ENCODE measurements at places on chromosomes 16 and 17. TPM values are rescaled to one million over a fixed set of nuclear protein-coding genes. Genes with fewer than 3 reads are reported as not detected.

DNA sequence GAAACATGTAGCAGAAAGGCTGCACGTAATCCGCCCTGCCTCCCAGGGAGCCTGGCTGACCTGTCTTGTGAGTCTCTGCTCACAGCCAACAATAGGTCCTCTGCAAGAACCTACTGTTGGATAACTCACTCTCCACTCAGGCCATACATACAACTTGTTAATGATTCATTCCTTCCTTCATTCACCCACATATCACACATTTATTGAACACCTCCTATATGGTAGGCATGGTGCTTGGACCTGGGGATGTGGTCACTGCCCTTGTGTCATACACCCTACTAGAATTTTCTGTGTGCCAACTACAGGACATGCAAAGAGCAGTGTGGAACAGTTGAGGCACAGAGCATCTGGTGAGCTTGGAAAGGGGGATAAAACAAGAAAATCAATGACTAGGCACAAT, 28.1 kb upstream of the HNF1B start:
- DNase-seq = no peak

GRCh38 chr16:12191102-12191501, 214.6 kb downstream of the SNX29 start:
- no peak for DNase-seq

DNA sequence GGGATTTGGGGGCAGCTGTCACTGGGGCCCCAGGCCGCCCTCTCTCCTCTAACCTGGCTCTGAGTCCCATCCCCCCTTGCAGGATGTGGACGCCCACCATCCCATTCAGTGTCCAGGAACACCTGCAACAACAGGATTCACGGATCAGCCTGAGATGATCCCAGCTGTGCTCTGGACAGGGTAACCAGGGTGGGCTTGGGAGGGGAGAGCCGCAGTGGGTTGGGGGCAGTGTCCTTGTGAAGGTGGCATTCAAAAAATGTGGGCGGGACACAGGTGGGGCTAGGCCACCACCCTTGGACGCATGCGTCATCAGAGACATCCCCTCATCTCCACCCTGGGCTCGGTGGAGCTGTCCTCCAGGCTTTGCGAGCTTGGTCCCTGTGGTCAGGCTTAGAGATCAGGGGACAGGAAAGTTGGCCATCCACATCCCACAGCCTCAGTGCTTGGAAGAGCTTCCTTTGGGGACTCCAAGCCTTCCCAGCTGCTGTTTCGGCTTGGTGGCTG, 19.1 kb downstream of the DEXI start:
- no peak for DNase-seq

PYDC1 gene
- total RNA-seq = not detected

- no peak for DNase-seq
Observed at GRCh38 chr16:17835118-17835876, 364.5 kb upstream of the XYLT1 start.

DNA sequence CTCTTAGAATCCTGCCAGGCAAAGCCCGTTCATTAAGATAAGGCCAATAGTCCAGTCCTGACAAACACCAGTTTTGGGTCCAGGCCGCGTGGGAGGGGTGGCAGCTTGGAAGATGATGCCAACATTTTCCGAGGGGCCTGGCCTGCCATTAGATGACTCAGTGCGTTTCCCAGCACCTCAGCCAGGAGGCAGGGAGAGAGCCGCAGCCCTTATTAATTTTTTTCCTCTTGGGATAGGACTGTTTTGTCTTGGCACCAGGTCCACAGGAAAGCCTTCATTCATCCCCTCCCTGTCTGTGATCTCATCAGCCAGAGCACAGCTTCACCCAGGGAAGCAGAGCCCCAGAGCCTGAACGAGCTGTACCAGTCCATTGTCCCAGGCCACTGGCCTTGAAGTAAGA, 4.7 kb upstream of the NDEL1 start:
- DNase-seq = no peak

OR1A1 gene
- not detected for total RNA-seq

DNA sequence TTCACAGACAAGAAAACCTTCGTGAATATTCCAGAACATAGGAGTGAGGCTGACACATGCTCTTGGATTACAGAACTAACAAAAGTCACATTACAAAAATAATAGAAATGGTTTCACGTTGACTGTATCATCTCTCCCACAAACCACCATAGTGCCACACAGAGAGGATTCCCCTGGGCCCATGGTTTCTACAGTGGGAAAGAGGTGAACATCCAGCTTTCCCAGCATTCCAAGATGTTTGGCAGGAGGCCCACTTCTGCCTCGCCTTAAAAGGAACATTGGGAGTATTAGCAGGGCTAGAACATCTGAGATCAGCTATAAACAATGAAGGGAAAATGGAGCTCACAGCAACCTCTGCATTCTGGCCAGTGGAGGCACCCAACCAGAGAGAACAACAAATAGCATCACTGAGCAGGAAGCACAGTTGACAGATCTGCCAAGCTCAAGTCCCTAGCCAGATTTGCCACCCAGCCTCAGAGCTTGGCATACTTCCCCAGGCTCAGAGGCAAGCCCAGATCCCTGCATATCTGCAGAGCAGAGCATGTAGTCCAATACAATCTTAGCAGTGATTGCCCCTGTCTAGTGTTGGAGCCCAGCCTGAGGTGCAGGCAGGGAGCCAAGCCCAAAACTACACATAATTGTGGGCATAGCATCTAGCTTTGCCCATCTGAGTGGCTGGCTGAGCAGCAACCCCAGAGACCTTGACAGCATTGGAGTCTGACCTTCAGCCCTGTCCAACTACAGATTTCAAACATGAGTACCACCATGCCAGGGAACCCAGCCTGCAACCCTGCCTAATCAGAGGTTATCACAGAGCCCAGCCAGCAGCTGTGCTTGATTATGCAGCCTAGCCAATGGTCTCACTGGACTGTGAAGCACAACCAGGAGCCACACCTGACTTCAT, 260.4 kb downstream of the CEP112 start:
- DNase-seq = no peak

- no peak for DNase-seq
Observed at GRCh38 chr17:47013341-47013740, 34.3 kb upstream of the RPRML start.

ZNF469 gene
- total RNA-seq = 0.54 TPM

- DNase-seq = no peak
Observed at GRCh38 chr17:44223541-44224071, 4.1 kb upstream of the UBTF start.

PRKCA gene
- 104 TPM for total RNA-seq

- DNase-seq = peak; percentile 44
Observed at GRCh38 chr17:27677191-27677590, 46.2 kb downstream of the LGALS9 start.

NATD1 gene
- total RNA-seq = 2.6 TPM

ACAP1 gene
- total RNA-seq = 400 TPM

DNA sequence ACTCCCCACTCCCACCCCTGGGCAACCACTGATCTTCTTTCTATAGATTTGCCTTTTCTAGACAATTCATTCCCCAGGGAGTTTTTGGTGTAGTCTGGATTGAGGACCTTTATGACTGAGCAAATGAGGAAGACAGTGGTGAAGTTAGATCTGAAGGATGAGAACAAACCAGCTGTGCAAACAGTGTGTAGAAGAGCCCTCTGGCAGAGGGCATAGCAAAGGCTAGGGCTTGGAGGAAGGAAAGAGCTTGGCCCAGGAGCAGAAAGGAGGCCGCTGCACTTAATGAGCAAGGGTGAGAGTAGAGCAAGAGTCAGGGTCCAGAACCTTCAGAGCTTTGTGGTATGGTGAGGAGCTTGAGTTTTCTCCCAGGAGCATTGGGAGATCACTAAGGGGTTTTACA, 352.7 kb downstream of the CA10 start:
- DNase-seq = no peak

DNA sequence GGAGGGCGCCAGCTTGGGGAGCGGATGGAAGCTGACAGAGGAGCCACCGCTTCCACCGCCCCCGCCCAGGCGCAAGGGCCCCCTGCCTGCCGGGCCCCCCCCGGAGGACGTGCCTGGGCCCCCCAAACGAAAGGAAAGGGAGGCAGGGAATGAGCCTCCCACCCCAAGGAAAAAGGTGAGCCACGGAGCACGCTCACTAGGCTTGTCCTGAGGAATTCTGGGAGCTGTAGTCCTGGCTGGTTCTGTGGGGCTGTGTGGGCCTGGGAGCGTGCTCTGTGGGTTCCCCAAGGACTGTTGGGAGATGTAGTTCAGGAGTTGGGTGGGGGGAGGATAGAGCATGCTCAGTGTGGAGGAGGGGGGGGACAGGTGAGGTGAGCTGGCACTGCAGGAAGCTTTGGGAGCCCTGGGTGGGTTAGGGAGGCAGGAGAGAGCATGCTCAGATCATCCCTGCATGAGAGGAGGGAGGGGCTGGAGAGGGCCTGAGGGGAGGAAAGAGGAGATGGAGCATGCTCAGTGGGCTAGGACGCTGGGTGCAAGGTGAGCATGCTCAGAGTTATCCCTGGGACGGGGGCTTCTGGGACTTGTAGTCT, 4.5 kb downstream of the FBXL19 start:
- DNase-seq = no peak

All from activated naive CD4-positive, alpha-beta T cell treated with anti-CD3 and anti-CD28 coated beads, Interleukin-2, amount 50 U/mL, for 72 hours (primary cell).